ENCODE measurements at places on chromosomes 13 and 19.
A peak's percentile ranks its signal among the peaks of the same experiment; 100 is the strongest.

- no peak for DNase-seq
Measured at GRCh38 chr13:110293649-110294048, 13.3 kb downstream of the COL4A1 start.

GRCh38 chr13:97348569-97349100, 85.3 kb upstream of the RAP2A start:
- no peak for DNase-seq

DNA sequence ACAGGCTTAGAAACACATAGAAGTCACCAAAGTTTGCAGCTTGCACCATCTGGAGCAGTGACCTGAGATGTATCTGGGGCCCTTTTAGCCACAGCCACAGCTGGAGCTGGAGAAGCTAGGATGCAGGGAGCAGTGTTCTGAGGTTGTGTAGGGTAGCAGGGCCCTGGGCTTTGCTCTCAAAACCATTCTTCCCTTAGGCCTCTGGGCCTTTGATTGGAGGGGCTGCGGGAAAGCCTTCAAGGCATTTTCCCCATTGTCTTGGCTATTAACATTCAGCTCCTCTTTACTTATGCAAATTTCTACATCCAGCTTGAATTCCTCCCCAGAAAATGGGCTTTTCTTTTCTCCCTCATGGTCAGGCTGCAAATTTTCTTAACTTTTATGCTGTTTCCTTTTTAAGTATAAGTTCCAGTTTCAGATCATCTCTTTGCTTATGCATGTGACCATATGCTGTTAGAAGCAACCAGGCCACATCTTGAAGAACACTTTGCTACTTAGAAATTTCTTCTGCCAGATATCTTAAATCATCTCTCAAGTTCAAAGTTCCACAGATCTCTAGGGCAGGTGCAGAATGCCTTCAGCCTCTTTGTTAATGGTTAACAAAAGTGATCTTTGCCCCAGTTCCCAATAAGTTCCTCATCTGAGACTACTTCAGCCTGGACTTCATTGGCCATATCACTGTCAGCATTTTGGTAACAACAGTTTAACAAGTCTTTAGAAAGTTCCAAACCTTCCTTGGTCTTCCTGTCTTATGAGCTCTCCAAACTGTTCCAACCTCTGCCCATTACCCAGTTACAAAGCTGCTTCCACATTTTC, 48.5 kb downstream of the NBEA start:
- no peak for DNase-seq

DNA sequence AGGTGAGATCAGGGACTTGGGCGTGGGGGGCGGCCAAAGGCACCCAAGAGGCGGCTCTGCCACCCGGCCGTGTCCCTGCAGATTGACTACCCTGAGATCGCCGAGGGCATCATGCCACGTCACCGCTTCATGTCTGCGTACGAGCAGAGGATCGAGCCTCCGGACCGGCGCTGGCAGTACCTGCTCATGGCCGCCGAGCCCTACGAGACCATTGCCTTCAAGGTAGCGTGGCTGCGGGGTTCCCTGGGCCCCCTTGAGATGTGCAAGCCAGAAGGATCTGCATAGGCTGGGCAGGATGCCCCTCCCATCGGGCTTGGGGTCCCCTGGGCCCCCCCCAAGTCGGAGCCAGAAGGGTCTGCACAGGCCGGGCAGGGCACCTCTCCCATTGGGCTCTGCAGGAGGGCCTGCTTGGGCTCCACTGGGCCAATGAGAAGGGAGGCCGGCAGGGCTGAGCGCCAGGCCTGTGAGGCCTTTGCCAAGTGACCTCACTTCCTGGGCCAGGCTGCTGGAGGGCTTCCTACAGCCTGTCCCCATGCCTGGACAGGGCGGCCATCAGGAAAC, 2.2 kb upstream of the AMH start:
- no peak for DNase-seq

DNA sequence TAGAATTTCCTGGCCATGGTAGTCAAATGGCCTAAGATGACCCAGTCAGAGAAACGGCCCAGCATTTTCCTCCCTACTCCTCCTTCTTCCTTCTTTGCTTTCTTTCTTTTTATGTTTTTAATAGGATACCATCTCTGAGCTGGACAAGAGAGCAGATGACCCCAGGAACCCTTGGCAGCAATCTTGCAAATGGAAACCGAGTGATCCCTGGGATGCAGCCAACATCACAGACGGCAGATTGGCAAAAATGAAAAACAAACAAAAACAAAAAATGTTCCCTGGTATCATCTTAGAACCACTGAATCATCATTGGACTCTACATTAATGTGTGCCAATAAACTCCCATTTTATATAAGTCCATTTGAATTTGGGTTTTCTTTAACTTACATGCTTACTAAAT, 424.4 kb downstream of the FGF14 start:
- DNase-seq: no peak

DNA sequence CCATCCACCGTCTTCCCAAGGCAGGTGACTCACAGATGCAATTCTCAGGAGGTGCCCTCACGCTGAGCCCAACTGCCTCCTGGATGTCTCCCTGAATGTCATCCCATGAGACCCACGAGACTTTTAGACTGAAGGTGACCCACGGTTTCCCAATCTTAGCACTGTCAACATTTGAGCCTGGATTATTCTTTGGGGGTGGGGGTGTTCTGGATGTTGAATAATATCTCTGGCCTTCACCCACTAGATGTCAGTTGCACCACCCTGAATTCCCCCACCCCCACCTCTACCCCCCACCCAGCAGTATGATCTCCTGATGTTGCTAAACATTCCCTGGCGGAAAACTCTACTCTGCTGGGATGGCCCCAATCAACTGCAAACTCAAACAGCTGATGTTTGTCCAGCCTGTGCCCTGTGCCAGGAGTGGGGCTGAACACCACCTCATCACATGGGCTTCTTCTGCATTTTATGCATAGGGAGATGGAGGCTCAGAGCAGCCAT, 2.2 kb upstream of the CYP4F22 start:
- DNase-seq: no peak

GRCh38 chr19:22918221-22918620, 84.8 kb downstream of the ZNF728 start:
- DNase-seq: no peak

- DNase-seq: no peak
Measured at GRCh38 chr13:24692561-24692960, 12.4 kb downstream of the ATP12A start.

GRCh38 chr19:50972795-50973376, 3.5 kb upstream of the KLK6 start:
- no peak for DNase-seq

DNA sequence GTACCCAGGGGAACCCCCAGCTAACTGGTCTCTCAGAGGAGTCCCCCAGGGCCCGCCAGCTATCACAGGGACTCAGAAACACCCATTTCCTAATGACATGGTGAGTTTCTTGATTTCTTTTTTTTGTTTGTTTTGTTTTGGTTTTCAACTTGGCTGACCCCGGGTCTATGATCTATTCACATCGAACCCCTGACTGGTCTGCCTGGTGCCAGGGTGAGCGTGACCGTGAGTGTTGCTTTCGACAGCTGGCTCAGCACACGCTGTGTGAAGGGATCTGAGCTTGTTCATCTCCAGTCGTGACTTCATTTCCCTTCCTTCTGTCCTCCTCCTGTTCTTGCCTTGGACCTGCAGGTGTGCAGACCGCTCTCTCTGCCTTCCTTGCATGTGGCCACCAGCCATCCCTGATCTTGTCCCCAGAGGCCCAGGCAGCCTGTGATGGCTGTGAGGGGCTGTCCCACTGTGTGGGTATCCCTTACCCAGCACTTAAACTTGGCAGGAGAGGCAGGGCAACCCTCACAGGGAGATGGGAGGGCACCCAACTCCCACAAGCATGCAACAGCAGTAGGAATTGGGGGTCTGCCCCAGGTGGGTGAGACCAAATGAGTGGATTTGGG, 26.2 kb downstream of the TMEM161A start:
- DNase-seq: no peak

GRCh38 chr13:20387441-20387971, 138.2 kb downstream of the CRYL1 start:
- no peak for DNase-seq

DNA sequence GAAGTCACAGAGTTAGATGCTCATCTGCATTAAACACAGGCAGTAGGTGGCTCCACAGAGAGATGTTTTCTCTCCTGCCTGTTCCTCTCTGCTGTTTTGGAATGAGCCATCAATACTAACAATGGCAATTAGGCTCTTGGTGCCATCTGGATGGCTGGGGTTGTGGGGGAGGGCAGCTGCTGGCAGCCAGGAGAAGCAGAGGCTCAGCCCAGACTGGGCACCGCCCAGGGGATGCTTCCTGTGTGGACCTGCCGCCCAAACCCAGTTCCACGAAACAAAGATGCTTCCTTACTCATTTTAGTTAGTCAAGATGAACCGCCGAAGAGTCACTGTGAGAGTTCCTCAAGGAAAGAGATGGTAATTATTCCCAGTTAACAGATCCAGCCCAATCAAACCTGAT, 50.8 kb upstream of the PCDH8 start:
- DNase-seq: no peak

DNA sequence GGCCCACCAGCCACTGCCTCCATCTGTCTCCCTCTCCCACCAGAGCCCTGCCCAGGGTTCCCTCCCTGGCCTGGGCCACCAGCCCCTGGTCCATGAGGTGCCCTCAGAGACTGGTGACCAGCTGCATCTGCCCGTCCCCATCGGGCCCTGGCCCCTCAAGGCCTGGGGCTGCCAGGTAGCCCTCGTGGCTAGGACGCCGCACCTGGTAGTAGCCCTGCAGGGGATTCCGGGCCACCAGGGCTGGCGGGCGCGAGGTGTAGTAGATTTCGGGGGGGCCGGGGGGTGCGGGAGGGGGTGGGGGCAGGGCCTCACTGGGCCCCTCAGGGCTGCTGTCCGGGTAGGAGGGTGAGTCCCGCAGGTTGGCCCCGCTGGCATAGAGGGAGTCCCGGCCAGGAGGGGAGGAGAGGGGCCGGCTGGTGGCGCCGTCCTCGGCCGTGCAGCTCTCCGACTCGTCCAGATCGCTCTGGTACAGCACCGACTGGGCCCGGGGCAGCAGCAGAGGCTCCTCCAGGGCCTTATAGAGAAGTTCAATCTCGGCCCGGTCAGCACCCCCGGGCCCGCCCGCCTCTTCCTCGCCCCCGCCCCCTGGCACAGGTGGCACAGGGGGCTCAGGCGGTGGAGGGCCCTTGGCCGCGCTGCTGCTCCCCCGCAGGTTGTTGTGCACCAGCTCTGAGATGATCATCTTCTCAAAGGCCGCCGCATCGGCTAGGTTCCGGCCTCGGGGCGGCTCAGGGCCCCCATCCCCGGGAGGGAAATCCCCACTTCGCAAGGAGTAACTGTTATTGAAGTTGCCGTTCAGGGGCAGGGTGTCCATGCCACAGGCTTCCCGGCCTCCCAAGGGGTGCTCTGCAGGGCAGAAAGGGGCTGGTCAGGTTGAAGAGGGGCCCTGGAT, 14.6 kb upstream of the ASF1B start:
- DNase-seq: no peak

GRCh38 chr13:112800057-112800456, 110.2 kb downstream of the ATP11A start:
- DNase-seq: no peak

- peak; percentile 16 for DNase-seq
Measured at GRCh38 chr19:55777528-55777927, 8.6 kb downstream of the RFPL4AL1 start.

DNA sequence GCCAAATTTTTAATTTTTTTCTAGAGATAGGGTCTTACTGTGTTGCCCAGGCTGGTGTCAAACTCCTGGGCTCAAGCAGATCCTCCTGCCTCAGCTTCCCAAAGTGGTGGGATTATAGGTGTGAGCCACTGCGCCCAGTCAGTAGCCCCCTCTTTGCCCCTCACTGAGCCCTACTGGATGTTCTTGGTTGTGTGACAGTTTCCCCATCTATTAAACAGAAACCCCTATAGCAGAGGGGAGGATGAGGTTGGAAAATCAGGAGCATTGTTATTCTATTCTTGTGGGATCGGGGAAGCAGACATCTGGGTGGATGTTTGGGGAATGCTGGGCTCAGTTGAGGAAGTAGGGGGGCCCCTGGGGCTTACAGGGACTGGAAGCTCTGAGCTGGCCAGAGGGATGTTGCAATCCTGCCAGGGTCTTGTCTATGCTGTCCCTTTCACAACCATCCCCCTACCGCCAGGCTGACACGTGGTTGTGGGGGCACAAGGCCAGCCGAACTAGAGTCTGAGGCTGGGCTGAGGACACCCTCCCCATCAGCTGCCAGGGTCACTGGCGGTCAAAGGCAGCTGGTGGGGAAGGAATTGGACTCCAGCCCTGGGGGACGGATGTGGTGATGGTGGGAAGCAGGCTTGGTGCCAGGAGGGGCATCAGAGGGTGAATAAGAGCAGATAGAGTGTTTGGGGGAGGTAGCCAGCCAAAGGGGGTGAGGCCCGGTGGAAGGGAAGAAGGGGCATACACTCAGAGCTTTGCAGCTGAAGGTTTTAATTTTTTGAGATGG, 10.9 kb downstream of the APOC1 start:
- no peak for DNase-seq

DNA sequence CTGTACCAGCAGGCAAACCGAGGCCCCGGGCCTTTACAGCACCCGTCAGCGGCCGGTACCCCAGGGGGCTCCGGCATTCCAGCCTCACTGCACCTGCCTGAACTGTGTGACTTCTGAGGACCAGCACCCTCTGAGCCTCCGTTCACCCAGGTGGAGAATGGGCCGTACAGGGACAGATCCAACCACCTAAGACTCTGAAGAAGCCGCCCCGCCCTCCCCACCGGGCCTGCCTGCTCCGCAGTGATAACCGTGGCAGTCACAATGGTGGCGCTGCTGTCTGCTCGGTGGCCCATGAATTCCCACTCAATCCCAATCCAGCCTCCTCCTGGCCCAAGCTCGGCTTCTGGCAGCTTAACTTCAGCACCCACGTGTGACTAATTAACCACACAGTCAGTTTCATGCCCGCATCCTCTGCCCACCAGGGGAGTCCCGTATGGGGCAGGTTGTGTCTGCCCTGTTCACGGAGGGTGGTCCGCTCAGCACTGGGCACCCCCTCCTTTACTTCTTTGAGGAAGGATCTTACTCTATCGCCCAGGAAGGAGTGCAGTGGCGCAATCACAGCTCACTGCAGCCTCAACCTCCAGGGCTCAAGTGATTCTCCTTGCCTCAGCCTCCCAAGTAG, 3.4 kb downstream of the TCF3 start:
- DNase-seq: peak; percentile 38

DNA sequence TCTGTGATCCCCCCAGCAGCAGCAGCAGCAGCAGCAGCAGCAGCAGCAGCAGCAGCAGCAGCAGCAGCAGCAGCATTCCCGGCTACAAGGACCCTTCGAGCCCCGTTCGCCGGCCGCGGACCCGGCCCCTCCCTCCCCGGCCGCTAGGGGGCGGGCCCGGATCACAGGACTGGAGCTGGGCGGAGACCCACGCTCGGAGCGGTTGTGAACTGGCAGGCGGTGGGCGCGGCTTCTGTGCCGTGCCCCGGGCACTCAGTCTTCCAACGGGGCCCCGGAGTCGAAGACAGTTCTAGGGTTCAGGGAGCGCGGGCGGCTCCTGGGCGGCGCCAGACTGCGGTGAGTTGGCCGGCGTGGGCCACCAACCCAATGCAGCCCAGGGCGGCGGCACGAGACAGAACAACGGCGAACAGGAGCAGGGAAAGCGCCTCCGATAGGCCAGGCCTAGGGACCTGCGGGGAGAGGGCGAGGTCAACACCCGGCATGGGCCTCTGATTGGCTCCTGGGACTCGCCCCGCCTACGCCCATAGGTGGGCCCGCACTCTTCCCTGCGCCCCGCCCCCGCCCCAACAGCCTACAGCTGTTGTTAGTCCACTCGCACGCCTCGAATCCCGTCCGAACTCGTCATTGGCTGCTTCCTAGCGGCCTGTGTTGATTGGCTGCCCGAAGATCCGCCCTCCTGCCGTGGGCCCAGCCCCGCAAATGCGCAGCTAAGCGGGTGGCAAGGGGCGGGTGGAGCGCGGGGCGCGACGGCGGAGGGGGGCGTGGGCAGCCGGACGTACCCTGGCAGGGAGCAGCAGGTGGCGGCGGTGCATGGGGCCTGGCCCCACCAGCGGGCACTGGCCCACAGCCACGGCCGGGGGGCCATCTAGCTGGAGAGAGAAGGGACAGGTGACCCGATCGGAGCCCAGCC, 1.4 kb upstream of the SIX5 start:
- DNase-seq: peak; percentile 98

Data from WERI-Rb-1 (cell line).